ENCODE measurements at places on chromosomes 5 and 9.

DNA sequence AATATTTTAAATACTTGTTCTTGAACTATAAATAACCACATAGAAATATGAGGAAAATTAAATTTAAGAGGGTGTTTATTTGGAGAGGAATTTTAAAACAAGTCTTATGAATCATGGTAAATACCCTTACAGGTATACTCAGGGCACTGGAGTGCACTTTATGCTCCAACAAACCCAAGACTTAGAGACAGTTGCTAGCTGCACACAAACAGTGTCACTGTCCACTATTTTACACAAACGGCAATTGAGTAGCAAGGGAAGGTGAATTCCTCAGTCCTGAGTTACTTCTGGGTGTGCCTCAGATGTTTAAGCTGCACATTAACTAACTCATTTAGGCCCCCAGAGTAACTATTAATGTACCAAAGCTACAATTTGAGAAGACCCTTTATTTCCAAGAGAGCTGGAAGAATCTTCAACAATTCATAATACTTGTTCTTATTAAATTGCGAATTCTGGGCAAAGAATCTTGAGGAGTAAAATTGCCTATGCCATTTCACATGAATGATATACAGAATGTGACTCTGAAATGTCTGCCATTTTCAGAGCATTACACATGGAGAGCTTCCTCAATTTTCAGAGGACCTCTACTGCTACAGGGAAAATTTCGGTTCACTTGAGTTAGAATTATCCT, 371.2 kb downstream of the PDE4D start:
- DNase-seq = no peak

- DNase-seq = no peak
These were observed 33.3 kb downstream of the OSMR start for GRCh38 chr5:38879078-38879460.

GRCh38 chr9:31389075-31389474, 995.4 kb upstream of the ACO1 start:
- DNase-seq = no peak

DNA sequence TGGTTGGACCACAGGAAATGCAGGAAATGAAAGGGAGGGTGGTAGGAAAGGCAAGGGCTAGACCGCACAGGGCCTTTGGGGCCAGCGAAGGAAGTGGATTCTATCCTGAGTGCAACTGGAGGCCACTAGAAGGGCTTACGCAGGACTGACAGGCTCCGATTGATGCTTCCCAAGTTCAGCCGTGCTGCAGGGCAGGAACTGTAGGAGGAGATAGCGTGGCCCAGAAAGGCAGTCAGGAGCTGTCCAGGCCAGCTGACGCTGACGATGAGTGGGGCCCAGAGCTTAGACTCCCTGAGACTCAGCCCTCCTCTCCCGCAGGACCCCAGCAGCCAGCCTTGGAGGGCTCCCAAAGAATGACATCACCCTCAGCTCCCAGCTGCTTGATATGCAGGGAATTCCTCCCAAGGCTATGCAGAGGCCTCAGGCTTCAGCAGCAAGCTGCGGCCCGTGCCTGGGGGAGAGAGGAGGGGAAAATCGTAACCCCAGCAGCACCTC, 48.8 kb downstream of the KCNIP1 start:
- no peak for DNase-seq

DNA sequence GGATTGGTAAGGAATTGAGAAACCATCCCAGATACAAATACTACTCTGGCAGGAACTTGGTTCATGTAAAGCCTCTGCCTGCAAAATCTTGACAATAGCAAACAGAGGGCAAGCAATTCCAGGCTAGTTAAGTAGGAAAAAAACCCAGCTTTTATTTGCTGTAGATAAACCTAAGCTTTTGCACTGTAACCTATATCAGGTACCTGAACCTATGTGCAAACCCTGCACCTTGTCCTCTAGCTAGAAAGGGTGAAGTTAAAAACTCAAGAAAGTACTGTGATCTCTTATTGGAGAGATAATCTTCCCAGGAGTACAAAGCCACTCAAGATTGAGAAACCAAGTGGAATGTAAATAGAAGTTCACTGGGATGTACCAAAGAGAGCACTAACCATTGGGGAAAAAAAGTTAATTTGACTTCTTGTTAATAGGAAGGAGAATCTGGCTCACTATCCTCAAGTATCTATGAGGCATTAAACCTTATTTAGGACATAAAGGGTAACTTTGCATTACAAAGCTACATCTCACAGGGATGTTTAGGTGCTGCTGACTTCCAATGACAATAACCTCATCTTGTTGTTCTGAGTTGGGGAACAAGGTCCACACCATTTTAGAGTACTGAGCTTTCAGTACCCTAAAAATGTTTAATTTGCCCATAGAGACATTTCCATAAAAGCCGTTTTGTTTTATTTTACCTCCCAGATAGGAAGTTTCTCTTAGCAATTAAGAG, 73.8 kb upstream of the PCA3 start:
- no peak for DNase-seq

DNA sequence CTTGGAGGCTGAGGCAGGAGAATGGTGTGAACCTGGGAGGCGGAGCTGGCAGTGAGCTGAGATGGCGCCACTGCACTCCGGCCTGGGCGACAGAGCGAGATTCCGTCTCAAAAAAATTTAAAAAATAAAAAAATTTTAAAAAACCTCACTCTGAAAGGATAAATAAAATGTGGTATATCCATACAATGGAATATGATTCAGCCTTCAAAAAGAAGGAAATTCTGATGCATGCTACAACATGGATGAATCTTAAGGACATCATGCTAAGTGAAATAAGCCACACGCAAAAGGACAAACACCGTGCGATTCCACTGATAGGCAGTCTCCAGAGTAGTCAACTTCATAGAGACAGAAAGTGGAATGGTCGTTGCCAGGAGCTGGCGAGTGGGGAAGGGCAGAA, 8.4 kb downstream of the DBN1 start:
- DNase-seq = no peak

DNA sequence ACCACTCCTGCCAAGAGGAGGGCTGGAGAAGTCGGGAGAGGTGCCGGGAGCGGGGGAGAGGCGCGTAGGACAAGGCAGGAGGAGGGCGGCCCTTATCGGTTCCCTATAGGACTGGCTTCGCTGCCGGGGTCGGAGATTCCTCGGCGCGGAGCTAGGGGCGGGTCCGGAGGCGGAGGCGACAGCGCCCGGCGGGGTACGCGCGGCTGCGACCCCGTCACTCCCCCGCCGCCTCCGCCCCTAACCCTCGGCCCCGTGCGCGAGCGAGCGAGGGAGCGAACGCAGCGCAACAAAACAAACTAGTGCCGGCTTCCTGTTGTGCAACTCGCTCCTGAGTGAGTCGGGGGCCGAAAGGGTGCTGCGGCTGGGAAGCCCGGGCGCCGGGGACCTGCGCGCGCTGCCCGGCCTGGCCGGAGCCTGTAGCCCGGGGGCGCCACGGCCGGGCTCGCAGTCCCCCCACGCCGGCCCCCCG, 2.0 kb downstream of the GLIS3 start:
- DNase-seq = peak; percentile 27

- no peak for DNase-seq
These were observed 166.2 kb downstream of the AOPEP start for GRCh38 chr9:94892675-94893074.

DNA sequence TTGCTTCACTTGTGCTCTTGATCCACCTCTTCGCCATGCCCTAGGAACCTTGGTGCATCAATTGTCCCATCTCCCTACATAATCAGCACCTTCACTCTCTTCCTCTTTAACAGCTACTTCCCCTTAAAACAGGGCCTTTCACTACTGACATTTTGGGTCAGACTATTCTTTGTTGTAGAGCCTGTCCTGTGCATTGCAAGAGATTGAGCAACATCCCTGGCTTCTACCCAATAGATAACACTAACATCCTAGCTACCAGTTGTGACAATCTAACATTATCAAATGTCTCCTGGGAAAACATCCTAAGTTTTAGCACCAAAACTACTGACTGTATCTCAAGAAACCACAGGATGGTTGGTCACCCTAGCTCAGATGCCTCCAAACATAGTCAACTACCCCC, 854.3 kb upstream of the DMAC1 start:
- DNase-seq = no peak

GRCh38 chr5:143713047-143714003, 98.6 kb upstream of the HMHB1 start:
- DNase-seq = no peak

DNA sequence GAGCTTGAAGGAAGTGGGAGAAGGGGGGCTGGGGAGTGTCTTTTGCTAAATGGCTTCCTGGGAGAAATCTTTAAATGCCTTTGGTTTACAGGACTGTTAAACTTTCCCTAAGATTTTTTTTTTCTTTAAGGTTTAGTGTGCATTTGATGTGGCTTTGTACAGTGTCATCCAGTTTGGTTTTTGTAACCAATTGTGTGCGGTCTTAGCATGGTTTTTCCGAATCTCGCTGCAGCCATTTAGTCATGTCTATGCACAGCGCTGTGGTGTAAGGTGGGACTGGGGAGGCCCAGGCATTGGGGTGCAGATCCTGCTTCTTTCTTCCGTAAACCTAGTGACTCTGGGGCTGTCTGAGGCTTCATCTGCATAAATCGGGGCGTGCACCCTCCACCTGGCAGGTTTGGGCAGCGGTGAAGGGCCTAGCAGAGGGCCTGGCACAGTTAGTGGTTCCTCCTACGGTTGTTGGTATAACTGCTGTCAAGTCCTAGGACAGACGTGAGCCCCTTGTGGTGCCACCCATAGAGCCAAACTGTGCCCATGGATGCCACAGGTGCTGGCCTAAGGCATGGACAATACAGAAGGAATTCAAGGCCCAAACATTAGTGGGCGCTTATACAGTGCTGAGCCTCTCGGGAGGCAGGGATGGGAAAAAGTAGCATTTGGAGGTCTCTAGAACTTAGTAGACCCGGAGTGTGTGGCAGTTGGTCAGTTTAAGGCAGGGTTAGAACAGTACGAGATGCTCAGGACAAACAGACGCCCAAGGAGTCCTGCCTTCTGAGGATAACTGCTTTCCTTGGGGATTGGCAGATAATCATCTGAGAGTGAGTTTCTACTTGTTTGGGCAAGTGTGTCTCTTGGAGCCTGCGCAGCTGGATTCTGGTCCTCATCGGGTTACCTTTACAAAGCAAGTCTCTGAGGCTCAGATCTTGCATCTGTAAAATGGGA, 1.5 kb downstream of the PRRC2B start:
- DNase-seq = no peak

DNA sequence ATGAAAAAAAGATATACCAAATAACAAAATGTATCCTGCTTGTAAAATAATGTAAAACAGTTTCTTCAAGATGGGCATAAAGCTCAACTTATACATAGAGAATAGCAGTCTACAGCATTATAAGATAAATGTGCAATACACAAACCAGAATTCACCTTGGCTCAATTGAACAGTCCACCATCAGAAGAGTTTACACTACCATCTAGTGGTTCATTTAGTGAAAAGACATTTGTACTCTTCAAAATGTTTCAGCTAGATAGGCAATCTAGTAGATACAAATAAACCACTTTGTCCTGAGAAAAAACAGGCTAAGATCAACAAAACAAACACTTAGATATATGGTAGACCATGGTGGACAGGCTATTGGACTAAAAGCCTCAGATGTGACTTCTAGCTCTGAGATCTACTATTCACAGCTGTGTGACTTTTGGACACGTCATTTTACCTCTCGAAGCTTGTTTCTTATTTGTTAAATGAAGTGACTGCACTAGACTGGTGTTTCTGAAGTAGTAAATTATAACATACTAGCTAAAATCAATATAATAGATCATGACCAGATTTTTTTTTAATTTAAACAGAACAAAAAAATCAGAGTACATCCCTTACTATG, 22.1 kb upstream of the TPD52L3 start:
- DNase-seq = peak; percentile 37

DNA sequence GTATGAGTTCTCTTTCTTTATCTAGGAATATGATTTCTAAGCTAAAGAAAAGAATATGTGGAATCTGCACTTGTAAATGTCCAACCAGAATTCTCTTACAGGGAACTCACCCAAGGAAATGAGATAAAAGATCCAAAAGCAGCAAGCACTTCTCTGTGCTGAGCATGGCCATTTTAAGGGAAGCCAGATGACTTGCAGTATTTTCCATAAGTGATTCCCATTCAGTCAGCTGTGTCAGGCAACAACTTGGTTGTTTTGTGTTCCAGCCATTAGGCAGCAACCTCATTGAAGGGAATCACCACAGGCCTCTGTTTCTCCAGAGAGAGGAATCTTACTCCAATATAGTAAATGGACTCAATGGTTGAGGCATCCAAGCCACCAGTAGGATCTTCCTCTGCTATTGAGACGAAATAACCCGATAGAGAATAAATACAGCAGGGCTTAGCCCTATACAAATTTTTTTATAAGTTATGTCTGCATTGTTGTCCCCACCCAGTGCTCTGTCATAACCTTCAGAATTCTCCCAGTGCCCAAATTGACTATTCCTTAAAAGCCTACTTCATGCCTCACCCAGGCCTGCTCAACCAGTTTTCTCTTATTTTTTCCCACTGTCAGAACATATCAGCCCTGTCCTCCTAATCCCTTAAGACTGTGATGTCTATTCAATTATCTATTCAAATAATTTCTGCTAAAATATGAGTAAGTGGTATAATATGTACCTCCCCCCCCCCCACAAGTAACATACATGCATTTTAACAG, 236.6 kb downstream of the PJA2 start:
- DNase-seq = no peak

GRCh38 chr5:142680605-142681259, 5.2 kb downstream of the FGF1 start:
- DNase-seq = no peak

- no peak for DNase-seq
These were observed 179.0 kb downstream of the ROR2 start for GRCh38 chr9:91771027-91771426.

GRCh38 chr9:80928697-80929096, 760.6 kb downstream of the TLE1 start:
- no peak for DNase-seq

DNA sequence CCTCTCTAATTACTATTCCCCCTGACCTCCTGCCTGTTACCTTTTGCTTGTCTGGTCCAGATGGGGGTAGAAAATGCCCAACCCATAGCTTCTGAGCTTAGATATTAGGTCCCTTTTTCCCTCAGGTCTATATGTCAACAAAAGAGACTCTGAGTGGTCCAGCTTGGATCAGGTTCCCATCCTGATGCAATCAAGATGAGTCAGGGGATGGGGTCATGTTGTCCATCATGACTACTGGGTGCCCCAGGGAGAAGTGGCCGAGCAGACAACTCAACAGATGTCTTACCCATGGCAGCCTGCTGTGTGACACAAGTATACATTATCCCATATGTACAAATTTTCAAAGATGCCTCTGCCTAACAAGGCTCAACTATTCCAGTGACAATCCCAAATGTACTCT, 9.1 kb upstream of the ANKH start:
- no peak for DNase-seq
